ENCODE measurements at places on chromosomes 1 and 21.

GRCh38 chr1:69765951-69766350 is 198.2 kb downstream of the LRRC7 start:
- DNase-seq = no peak

DNA sequence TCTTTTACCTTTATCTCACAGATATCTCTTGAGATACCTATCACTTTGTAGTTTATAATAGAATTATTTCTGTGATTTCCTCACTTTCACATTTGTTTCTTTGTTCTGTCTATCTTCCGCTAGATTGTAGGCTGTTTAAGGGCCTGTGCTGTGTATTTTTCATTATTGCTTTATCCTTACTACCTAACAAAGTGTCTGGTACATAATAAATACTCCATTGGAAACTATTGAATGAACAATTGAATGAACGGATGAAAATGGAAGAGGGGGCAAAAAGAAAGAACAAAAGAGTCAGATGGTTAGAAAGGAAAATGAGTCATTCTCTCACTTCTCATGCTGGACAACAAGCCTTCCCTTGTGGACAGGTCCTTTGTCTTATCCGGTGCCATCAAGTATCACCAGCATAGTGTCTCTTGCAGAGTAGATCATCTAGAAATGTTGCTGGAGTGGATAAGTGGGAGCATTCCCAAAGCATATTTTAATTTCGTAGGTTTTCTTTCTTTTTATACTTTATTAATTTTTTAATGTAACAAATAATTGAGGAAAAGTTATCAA is 159.8 kb downstream of the NEK7 start:
- DNase-seq = no peak

DNA sequence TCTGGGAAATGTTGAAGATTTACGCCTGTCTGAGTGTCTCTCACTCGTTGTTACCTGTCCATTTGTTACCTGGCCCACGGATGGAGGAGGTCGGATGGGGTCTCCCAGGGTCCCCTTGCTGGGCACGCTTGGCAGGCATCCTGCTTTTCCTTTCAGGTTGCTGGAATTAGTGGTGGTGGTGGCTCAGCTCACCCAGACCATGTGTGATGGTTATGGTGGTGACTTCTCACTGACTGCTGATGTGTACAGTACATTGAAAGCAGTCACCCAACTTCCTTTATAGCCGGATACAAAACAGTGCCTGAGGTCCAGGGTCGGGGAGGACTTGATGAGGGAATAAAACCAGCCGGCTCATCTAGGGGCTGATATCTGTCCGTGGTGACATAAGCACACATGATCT is 19.5 kb downstream of the MAPKAPK2 start:
- no peak for DNase-seq

DNA sequence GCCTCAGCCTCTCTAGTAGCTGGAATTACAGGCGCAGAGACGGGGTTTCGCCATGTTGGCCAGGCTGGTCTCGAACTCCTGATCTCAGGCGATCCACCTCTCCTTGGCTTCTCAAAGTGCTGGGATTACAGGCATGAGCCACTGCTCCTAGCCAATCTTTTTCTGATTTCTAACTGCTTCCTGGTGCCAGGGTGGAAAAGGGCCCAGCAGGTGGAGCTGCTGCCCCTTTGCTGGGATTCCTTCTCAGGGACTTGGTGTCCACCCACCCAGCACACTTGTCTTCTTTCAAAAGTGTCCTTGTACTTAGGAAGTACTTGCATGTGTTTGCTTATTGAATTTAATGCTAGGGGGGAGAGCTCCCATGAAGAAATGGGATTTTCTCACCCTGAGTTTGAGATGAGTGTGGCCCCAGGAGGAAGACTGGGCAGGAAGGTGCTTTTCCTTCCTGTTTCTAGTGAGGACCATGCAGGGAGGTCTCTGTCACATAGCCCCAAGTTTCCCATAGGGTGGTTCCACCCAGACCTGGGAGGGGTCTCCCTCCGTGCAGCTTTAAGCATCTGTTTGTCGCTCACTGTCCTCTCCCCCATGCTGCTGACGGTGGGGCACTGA is 14.2 kb downstream of the UTP11 start:
- peak; percentile 48 for DNase-seq

DNA sequence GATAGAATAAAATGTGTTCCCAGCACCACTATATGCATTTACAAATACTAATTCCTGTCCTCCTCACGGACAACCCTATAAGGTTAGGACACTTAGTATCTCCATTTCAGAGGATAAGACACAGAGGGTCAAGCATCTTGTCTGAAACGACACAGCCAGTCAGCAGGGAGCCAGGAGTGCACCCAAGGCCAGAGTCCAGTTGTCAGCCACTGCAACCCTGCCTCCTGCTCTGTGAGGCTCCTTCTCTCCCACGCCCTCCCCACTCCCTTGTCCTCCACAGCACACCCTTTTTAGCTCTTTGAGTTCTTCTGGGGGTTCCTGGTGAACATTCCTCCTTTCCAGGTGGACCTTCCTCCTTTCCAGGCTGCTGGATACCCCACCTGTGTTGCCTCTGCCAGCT is 119.0 kb upstream of the TNR start:
- no peak for DNase-seq

DNA sequence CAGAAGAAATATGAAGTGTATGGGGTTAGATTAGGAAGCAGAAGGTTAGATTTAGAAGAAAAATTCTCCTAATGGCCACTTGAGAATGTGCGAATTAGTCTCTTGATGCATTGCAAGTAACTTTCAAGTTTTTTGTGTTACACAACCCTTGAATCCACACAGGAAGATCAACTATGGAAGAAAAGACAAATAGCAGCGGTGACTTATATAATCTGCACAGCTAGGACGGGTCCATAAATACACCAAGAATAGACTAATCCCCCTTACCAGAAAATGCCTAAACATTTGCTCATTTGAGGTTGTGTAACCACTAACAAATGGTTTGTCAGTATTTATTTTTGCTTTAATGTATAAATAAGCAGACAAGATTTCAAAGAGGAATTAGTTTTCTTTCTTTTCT is 182.6 kb downstream of the TGFB2 start:
- DNase-seq = no peak

DNA sequence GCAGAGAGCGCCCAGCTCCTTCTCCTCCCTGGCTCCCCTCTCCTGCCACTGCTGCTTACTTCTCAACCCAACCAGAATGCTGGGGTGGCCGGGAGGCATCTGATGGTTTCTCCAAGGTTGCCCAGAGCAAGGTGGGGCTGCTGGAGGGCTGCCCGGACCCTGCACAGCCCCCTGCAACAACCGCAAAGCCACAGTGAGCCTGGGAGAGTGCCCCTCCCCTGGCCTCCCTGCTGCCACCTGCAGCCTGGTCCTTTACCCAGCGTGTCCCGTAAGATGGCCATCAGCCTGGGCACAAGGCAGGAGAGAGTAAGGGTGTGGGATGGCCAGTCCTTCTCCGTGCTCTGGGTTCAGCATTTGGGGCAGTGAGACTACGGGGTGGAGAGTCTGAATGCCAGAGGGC is 17.0 kb downstream of the MX2 start:
- DNase-seq = no peak
